ENCODE measurements at places on chromosomes 11 and 22.
A peak's percentile ranks its signal among the peaks of the same experiment; 100 is the strongest.

- no peak for DNase-seq
These were observed 10.2 kb upstream of the CHST1 start for GRCh38 chr11:45675646-45676045.

DNA sequence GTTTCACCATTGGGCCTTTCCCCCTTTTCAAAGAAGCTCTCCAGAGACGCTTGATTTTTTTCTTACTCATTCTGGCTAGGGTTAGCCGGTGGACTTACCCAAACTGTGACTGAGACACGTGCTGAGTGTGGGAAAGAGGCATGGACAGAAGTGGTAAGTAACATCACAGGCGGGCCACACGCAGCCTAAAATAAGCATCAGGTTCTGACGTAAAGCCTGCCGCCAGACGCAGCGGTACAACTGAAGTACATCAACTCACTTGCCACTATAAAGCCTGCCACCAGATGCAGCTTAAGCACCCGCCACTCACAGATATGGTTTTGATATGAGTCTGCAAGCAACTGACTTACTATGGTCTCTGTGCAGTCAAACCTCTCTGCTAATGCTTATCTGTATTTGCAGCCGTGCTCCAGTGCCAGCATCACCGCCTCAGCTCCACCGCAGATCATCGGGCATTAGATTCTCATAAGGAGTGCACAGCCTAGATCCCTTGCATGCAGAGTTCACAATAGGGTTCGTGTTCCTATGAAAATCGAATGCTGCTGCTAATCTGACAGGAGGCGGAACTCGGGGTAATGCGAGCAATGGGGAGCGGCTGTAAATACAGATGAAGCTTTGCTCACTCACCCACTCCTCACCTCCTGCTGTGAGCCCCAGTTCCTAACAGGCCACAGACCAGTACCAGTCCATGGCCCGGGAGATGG lies 58.8 kb downstream of the PHF21B start:
- no peak for DNase-seq

- no peak for DNase-seq
These were observed 19.4 kb upstream of the ACCSL start for GRCh38 chr11:44028401-44028800.

GRCh38 chr11:77596626-77597025 lies 6.9 kb downstream of the AQP11 start:
- DNase-seq = no peak

DNA sequence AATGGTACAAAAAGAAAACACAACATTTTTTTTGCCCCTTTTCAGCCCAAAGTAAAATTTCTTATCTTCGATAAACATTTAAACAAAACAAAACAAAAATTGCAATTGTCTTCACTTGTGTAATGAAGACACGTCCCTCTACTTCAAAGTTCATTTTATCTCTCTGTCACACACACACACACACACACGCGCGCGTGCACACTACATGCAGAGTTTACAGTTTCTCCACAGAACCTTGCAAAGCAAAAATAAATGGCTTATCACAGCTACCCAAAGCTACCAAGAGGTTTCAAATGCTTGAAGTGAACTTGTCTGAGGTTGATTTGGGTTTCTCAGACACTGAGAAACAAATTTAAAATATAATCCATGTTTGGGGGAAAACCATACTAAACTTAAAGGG lies 72.3 kb downstream of the ETS1 start:
- peak; percentile 57 for DNase-seq

DNA sequence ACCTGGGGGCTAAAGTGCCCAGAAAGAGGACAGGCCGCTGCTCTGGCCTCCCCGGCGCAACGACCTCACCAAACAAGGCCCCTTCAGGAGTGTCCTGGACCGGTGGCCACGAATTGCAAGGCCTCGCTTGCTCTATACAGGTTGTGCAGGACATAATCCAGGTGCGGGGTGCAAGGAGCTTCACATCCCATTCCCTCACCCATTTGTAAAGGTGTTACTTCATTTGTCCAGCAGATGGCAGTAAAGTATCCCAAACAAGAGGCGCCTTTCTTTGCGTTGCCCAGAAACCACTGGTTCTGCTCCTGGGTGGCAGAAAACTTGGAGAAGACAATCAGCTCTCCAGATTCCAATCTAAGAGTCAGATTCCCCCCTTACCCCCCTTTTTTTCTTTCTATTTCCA lies 35.9 kb upstream of the PRDM11 start:
- peak; percentile 50 for DNase-seq

DNA sequence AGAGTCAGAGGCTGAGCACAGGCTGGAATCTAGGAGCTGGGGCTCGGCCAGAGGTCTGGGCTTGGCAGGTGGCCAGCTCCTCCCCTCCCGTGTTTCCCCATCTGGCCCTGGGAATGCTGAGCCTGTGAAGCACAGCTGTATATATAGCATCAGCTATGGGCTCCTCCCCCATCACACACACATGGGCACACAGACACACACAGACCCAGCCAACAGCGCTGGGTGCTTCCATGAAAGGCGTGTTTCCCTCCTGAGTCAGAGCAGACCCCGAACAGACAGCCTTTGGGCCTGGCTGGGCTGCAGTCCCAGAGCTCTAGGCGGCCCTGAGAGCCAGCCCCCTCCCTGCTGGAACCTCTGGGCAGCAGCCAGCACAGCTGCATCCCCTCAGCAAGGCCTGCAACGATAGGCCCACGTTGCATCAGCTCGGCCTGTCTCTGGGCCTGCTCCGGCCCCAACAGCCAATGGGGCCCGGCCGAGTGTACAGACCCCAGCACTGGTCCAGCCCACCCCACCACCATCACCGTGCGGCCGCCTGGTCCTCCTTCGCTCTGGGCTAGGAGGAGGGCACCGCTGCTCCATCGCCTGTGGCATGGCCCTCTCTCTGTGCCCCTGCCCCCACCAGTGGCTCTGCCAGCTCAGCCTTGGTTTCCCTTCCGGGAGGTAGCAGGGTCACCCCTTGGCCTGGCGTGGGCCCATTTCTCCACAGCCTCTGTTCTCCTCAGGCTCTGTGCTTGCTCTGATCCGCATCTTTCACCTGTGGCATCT lies 7.6 kb upstream of the SERPINH1 start:
- no peak for DNase-seq

GRCh38 chr11:58805065-58805464 lies 39.4 kb downstream of the GLYATL2 start:
- DNase-seq = no peak

- peak; percentile 16 for DNase-seq
These were observed 81.9 kb downstream of the PRR5L start for GRCh38 chr11:36377759-36378564.

DNA sequence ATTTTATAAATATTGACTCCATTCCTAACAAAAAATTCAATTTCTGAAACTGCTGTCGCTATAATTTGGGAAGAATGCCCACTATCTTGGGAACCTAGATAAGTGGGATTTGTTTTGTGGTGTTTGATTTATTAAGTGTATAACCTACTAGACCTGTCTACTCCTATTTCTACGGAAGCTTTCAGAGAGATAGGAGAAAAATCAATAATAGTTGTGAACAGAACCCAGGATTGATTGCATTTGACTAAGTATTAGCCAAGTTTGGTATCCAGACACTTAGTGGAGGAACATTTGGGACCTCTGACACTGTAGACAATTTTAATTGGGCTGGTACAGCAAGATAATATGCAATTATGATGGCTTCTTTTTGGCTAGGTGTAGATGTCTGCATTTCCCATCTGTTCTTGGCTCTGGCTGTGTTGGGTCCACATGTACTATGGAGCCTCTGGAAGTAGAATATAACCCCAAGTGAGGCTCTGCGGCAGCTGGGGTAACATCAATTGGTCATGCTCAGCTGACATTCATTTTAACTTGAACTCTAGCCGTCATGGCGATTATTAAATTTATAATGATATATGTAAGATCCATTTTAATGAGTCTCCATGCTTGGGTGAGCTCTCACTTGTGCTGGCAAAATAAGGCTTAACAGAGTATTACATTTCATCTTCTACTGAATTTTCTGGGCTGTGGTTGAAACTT lies 111.5 kb upstream of the E2F8 start:
- no peak for DNase-seq

DNA sequence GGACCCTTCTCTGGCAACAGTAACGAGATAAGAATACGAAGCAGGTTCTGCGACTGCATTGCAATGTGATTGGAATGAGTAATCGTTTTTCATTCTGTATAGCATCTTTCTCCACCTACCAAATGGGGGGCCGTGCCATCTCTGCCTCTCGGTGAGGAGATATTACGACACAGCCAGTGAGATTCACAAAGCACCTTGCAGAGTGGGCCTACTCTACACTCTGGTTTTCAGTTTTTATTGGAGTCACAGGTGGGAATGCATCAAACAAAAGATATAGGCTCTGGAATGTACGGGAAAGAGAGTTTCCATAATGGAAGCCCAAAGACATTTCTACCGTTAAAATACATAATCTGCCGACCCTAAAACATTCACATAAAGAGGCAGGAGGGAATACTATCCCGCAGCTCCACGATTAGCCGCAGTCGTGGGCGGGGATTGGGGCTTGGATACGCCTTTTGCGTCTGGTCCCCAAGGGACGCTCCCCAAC lies 423 bp upstream of the RTN3 start:
- peak; percentile 3 for DNase-seq
